SHP77 (cell line): ENCODE measurements at places on chromosomes 6 and 20.

GRCh38 chr6:142913036-142913510 lies 31.9 kb downstream of the HIVEP2 start:
- no peak for DNase-seq

DNA sequence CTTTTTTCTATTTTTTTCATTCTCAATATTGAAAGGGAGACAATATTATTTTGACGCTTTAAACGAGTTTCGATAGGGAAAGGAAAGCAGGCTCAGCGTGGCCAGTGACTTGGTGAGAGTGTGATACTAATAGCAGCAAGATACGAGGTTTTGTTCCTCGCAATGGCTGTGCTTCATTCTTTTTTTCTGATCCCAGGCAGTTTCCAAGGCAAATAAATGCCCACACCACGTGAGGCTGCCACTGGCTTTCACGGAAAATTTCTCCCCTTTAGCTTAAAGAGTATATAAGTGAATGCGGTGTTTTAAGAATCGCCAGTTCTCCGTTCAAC lies 196.4 kb upstream of the ZNF184 start:
- no peak for DNase-seq

GRCh38 chr6:113809826-113810225 lies 47.3 kb upstream of the MARCKS start:
- DNase-seq, result no peak

GRCh38 chr6:144583614-144583954 lies 298.4 kb downstream of the UTRN start:
- no peak for DNase-seq

GRCh38 chr20:17845701-17846475 lies 122.7 kb downstream of the SNX5 start:
- no peak for DNase-seq

GRCh38 chr6:53361549-53362031 lies 12.8 kb upstream of the ELOVL5 start:
- no peak for DNase-seq

- DNase-seq, result no peak
These were observed 969.1 kb upstream of the DEFB115 start for GRCh38 chr20:30288346-30288745.

DNA sequence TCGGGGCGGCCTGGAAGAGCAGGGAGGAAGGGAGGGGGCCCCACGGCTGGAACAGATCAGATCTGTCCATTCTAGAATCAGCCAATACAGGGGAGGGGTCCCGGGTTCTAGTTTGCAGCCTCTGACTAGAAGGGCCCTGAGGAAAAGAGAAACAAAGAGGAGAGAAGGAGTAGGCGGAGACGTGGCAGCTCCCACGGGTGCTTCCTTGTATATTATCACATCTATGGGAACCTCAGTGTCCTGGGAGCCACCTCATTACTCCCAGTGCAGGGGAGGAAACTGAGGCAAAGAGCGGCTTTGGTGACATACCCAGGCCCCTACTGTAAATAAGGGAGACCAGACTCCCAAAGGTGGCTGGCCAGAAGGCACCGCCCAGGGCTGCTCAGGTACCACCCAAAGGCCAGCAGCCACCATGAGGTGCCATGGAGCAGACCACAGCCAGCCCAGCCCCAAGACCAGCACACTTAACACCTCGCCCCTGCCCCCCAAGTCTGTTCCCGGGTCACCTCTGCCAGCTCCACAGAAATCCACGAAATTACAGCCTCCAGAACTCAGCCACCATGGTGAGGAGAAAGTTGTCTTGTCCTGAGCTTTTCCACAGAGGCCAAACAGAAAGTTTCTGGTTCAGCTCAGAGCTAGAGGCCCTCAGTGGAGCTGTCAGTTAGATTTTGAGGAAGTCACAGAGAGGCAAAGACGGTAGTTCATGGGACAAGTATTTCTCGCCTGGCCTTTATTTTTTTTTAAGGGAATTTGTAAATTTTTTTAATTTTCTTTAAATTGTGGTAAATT lies 2.1 kb downstream of the ZC3H12D start:
- DNase-seq, result no peak

DNA sequence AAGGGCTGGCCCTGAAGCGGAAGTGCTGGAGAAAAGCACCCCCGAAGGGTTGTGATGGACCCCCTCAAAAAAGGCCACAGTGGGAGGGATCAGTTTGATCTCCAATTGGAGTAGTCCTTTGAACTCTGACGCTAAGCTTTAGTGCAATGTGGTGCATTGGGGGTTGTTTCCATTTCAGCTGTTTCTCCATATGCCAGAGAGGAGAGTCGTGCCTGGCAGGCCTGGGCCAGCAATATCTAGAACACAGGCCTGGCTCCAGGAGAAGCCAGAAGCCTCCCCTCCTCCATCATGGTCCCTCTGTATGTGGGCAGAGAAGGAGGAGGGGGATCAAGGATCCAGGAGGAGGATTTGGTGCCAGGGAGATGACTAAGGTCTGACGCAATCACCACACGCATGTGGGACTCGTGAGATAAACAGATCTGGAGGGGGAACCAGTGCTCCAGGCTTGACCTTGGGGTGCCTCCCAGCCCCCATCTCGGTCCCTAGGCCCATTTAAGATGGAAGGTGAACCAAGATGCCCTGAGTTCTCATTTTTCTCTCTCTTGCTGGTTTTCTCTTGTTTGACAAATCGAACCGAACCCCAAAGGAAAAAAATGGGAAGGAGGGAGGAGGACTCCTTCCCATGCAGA lies 517.4 kb upstream of the JARID2 start:
- no peak for DNase-seq

DNA sequence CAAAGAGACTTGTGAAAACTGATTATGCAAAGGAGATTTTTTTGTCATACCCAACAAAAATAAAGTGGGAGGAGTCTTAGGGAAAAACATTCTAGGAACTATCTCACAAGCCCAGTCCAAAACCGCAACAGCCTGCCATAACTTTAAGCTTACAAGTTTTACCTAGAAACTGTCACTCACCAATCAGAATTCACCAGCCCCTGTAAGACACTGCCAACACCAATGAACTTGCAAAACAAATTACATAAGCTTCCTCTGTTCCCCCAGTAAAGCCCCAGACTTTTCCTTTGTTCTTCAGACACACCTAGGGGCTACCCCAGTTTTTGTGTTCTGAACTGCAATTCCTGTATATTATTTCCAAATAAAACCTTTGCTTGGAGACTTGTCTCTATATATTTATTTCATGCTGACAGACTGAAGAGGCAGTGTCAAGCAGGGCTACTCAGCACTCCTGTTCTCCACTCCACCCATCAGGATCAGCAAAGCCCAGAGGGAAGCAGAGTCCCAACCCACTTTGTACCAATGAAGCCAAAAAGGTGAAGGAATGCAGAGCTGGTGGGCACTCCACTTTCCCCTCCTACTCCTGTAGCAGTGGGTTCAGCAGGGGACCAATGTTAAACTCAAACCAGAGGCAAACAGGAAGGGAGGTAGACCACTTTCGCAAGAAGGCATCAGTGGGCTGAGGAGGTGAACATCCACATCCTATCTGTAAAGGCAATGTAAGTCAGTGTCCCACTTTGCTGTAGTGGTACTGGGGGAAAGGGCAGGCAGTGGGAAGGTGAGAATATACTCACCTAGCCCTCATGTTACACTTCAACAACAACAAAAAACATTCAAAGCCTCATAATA lies 142.5 kb upstream of the RUNX2 start:
- DNase-seq, result no peak

- no peak for DNase-seq
These were observed 22.1 kb downstream of the RUNX2 start for GRCh38 chr6:45350186-45350710.
